ENCODE measurements at places on chromosomes 4 and X.
A peak's percentile ranks its signal among the peaks of the same experiment; 100 is the strongest.

DNA sequence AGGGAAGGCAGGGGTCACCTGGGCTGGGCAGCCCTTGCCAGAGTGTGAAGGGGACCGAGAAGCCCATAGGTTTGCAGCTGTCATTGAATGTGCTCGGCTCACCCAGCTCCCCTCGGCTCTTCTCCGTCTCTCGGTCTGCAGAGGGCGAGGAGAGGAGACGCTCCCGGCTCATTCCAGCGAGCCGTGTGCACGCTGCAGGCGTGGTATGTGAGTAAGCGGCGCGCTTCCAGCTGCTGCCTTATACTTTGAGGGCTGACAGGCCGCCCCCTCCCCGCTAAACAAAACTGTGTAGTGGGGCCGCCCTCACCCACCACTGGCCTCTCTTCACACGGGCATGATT is 23.0 kb upstream of the BCORL1 start:
- no peaks in the 10 kb centered on the region for H3K36me3 ChIP-seq
- 0 out of 2 replicates have a peak overlapping the region, but pooled peaks have one; percentile 2 for H3K27ac ChIP-seq
- H3K4me1 ChIP-seq = peaks cover 40% of the 10 kb centered on the region

GRCh38 chr4:21304540-21304887 is 604.3 kb downstream of the PACRGL start:
- DNase-seq = no peak
- H3K36me3 ChIP-seq = no peaks in the 10 kb centered on the region
- peaks cover 6% of the 10 kb centered on the region for H3K27me3 ChIP-seq
- no peak overlapping the region for H3K4me3 ChIP-seq
- H3K4me1 ChIP-seq = no peaks in the 10 kb centered on the region
- no peak overlapping the region for H3K27ac ChIP-seq

GRCh38 chrX:39514801-39515200 is 583.0 kb downstream of the BCOR start:
- H3K27ac ChIP-seq = no peak overlapping the region
- no peaks in the 10 kb centered on the region for H3K36me3 ChIP-seq
- DNase-seq = no peak
- H3K4me1 ChIP-seq = no peaks in the 10 kb centered on the region

- H3K36me3 ChIP-seq = no peaks in the 10 kb centered on the region
- H3K4me3 ChIP-seq = no peak overlapping the region
- H3K4me1 ChIP-seq = no peaks in the 10 kb centered on the region
Observed at GRCh38 chr4:172042714-172043114, 229.5 kb downstream of the GALNTL6 start.
